Right hindlimb (tissue), 1 donor: ENCODE measurements at places on chromosomes 2 and 18.

- no peak for DNase-seq
Measured at GRCh38 chr2:62999905-63000304, 50.7 kb upstream of the OTX1 start.

DNA sequence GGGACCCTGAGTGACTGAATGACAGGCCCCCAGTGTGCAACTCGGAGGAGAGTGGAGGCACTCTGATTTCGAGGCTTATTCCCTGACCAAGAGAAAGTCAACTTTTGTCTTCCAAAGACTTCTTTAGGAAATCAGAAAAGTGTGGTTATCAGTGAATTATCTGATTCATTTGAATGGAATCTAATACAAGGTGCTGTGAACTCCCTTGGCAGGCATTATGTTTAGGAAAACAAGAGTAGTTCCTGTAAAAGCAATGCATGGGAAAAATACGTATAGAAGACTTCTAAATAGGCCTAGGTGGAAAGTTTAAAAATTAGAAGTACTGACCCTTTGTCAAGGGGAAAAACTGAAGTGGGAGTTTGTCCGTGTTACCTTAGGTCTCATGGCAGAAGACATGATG, 269.4 kb downstream of the GBX2 start:
- DNase-seq, result no peak

DNA sequence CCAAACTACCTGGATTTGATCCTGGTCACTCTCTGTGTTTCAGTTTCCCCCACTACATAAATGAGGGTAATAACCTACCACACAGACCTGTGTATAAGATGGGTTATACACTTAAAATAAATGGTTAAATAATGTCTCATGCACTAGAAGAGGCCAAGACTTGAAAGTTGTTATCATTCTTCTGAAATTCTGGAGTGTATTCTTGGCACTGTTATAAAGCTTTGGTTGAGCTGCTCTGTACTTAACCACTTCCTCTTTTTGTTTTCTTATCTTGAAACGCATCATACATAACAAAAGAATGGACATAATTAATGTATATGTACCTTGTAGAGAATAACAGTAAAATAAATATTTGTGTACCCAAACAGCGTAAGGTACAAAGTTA, 281.0 kb downstream of the AFF3 start:
- no peak for DNase-seq

- no peak for DNase-seq
Measured at GRCh38 chr2:199370150-199370780, 87.5 kb downstream of the SATB2 start.

- no peak for DNase-seq
Measured at GRCh38 chr2:59425247-59425646, 1128.2 kb downstream of the BCL11A start.

DNA sequence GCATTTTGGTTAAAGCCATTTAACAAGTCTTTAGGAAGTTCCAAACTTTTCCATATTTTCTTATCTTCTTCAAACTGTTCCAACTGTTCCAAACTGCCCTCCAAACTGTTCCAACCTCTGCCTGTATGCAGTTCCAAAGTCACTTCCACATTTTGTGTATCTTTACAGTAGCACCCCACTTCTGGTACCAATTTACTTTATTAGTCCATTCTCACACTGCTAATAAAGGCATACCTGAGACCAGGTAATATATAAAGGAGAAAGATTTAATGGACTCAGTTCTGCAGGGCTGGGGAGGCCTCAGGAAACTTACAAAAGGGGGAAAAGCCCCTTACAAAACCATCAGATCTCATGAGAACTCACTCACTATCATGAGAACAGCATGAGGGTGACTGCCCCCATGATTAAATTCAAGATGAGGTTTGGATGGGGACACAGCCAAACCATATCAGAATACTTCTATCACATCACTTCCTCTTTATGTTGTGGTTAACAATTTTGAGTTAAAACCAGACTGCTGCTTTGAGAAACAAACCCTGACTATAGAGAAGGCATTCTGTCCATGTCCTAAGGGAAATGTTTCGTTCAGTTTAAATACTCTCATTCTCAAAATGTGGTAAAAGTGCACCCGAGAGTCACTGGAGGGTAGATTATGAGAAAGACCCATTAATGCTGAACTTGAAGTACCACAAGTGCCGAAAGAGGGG, 11.0 kb downstream of the IL18R1 start:
- DNase-seq, result no peak

DNA sequence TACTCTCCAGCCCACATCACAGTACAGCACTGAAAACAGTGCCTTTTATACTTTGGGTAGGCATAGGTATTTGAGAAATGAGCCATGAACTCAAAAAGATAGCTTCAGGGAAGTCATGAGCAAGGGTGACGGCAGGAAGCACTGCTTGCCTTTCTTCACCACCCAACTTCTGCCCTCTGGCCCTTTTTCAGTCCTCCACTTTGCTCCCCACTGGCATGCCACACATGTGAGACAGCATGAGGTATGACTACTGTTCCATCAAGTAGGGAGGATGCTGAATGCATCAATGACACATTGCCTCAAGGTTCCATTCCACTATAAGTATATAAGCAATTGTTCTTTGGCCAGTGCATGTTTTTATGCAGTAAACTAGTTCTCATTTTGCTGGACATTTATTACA, 373.0 kb downstream of the NRXN1 start:
- no peak for DNase-seq

GRCh38 chr18:50158866-50159653, 35.9 kb downstream of the MYO5B start:
- DNase-seq, result no peak
